ENCODE measurements at places on chromosomes 6 and 20.

DNA sequence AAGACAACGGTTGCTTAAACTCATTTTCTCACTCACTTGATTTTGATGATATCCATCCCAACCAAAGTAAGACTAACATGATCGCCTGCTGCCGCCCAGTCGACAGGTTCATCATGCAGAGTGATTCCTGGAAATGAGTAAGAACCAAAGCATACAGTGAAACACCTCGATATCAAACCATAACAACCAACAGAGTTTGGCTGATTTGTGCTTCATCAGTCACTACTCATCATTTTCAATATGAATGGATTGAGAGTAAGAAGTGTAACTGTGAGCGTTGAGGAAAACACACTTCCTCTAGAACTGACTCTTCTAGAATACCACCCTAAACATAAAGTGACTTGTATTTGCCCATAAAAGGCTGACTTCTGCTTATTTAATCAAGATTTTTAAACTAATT is 29.2 kb upstream of the ALDH8A1 start:
- no peak for DNase-seq

DNA sequence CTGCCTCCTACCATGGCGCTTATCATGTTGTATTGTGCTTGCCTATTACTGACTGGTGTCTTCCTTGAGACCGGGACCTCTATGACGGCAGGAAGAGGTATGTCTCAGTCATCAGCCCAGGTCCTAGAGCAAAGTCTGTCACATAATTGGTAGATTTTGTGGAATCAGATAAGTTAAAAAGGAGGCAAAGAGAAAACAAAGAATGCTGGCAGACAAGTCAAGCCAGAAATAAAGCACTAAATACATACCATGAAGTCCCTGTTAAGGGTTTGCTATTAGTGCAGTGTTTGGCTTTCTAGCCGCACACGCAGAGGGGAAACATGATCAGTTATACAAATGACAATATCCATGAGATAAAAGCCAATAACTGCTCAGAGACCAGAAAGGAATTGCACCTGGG is 6.0 kb downstream of the TOMM34 start:
- DNase-seq, result no peak

- no peak for DNase-seq
These were observed 5.1 kb downstream of the SNTA1 start for GRCh38 chr20:33438481-33438880.

DNA sequence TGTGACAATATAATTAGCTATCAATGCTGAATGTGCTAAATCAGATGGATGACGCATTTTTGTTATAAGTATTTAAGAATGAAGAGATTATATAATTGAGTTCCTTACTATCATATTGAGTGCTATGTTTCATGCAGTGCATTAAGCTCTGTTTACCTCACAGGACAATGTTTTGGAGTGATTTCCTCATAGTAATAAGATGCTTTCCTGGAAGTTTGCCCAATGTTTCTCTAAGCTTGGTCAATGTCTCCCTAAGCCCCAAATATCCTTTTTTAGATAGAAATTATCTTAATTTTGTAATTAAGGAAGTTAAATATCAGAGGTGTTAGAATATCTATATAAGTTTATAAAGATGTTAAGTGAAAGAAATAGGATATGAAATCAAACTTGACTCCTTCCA is 489.6 kb downstream of the MMUT start:
- DNase-seq, result no peak

DNA sequence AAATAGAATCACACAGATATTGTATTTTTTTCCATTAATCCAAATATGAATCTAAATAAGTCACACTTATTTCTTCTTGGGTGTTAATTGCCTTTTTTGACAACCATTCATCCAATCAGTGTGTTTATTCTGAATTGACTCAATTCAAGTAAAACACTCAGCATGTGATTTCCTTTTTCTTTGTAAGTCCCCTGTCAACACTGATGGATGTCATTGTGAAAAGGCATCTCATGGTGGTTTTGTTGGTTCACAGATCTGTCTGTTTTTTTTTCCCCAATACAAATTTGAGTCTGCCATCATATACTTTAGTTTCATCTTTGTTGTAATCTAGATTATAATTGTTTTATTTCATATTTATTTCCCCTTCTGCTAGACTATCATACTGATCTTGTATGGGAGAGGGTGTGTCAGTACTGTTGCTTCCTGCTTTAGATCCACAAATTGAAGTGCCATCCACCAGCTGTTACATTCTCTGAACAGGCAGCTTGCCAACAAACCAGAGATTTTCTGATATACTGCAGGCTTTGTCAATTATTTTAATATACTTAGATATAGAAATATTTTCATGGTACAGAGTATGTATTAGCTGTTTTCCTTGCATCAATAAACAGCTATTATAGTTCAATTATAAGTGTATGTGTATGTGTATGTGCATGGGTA is 64.2 kb upstream of the FLRT3 start:
- DNase-seq, result no peak

DNA sequence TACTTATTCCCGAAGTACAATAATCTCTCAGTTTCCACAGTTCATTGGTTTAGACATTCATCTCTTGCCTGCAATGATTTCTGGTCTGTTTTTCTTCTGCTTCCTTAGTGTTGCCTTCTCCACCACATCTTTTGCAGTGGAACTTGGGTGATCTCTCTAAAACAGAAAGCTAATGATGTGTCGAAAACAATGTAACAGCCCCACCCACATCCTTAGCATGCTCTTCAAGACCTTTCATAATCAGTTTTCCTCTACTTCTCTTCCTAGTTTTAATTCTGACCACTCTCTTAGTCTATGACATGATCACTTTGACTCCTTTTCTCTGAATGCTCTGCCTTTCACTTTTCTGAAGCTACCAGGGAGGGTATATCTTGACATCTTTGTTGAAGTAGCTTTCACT is 1007.9 kb upstream of the CITED2 start:
- no peak for DNase-seq

DNA sequence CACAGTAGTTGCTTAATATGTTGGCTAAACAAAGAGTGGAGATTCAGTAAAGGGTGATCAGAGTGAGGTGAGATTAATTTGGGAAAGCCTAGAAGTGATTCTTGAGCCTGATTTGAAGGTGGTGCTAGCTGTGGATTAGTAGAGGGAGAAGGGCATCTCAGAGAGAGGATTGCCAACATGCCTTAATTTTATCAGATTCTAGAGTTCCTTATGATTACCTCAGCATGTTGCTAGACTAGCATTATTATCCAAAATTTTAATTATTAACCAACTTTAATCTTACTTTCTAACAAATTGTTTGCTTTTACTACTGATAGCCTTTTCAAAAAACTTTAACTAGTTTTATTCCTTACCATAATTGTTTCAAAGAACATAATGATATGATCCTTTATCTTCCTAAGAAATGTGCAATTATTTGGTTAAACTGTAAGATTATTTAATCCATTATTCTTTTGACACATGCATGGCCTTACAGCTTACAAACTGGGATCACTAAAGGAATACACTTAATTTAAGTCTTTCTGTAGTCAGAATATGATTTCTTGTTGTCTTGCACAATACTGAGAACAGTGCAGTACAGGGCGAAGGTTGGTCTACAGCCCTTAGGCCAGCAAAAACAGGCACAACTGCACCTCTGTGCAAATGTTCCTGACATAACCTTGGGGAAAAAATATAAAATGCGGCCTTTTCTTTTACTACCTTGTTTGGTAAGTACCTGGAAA is 88.9 kb downstream of the SLC16A10 start:
- no peak for DNase-seq

GRCh38 chr20:35065181-35065580 is 27.4 kb downstream of the TRPC4AP start:
- DNase-seq, result no peak

DNA sequence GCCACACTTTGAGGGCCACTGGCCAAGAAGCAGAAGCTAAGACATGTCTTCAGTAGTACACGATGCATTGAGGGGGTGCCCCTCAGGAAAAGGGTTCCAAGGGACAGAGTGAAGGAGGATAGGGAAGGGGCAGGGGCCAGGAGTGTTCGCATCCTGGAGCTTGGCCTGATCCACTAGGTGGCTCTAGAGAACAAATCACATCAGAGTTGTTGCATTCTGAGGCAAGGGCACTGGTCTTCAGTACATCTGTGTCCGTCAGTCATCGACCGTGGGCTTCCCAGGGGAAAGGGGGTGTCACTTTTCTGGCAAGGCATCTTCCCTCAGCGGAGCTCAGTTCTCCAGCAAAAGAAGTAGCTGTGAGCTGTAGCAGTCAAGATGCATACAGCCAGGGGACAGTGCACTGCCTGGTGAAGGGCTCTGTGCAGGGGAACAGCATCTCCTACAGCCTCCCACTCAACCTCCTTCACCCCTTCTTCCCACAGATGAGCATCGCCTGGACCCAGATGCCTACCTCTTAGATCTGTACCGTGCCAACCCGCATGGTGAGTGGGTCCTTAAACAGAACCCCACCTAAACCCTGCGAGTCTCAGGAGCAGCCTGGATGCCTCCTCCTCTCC is 47.8 kb downstream of the ARHGAP40 start:
- peak; percentile 41 for DNase-seq

DNA sequence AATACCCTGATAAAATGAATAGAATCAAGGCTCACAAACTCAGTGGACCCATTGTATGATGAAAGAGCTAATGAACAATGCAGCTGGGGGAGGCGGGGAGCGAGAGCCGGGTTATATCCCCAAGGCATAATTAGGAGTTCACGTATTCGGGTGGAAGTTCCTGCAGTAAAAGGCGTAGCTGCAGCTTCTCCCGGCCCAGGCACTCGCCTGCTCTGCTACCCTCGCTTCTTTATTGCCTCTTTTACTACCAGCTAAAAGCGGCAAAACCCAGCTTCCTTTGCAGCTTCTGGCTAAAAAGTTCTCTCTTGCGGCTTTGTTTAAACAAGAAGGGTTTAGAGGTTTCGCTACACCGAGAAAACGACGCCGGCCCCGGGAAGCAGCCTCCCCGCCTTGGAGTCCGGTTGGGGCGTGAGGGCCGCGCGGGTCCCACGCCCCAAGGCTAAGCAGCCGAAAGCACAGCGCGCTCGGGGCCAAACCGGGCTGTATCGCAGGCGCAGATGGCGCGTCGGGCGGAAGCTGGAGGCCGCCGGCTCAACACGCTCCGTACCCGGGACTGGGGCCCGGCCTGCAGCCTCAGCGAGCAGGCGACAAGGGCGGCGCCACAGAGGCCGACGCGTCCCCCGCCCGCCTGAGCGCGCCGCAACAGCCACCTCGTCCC is 1.6 kb downstream of the ZBTB2 start:
- peak; percentile 62 for DNase-seq

DNA sequence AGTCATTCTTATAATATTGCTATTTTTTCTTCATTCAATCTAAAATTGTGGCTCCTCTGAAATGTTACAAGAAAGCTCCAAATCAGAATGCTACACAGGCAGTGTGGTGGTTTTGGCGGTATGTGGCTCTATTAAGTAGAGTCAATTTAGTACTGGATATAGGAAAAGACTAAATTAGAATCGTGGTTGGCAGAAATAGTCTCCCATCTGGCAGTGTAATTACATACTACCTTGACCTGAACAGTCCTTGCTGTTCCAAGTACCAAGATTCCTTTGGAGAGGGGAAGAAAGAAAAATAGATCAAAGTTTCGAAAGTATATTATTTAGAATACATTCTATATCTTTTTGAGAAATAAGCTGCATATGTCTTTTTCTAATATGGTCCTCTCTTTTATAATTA is 78.2 kb downstream of the C6orf118 start:
- no peak for DNase-seq

- DNase-seq, result no peak
These were observed 9.5 kb downstream of the SIRPG start for GRCh38 chr20:1648101-1648500.

DNA sequence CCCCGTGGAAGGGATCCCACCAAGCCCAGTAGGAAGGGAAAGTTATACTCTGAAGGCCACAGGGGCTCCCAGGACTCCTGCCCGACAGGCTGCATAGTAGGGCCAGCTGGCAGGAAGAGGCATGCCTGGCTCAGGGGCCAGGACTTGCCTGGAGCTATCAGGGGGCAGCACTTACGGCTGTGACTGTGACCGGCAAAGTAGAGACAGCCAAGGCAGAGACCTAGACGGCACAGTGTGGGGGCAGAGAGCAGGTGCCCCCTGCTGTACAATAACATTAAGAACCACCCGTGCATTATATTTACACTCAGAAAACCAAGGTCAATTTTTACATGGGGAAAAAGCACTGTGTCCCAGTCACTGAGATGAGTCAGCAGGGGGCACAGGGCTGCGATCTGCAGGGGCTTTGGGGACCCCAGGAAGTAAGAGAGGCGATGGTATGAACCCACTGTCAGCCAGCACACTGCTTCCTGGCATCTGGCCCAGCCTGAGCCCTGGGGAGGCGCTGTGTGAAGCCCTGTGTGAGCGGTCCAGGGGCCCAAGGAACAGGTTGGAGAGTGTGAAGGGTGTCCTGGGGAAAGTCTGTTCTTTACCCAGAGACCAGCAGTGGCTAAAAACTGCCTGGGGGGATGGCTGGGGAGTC is 9.9 kb downstream of the CCDC167 start:
- peak; percentile 38 for DNase-seq

DNA sequence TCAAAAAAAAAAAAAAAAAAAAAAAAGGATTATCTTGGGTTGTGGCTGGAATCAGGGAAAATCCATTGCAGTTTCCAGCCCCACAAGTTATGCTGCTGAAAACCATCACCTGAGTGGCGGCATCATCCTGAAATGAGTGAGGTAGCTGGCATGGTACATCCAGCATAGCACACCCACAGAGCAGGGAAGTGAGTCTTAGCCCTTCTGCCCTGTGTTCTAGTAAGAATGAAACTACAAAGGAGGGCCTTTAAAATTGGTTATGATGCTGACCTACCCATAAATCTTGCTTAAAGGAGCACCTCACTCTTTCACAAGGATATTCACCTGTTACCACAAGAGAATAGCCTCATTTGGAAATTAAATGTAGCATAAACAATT is 119.2 kb downstream of the NFATC2 start:
- DNase-seq, result no peak

DNA sequence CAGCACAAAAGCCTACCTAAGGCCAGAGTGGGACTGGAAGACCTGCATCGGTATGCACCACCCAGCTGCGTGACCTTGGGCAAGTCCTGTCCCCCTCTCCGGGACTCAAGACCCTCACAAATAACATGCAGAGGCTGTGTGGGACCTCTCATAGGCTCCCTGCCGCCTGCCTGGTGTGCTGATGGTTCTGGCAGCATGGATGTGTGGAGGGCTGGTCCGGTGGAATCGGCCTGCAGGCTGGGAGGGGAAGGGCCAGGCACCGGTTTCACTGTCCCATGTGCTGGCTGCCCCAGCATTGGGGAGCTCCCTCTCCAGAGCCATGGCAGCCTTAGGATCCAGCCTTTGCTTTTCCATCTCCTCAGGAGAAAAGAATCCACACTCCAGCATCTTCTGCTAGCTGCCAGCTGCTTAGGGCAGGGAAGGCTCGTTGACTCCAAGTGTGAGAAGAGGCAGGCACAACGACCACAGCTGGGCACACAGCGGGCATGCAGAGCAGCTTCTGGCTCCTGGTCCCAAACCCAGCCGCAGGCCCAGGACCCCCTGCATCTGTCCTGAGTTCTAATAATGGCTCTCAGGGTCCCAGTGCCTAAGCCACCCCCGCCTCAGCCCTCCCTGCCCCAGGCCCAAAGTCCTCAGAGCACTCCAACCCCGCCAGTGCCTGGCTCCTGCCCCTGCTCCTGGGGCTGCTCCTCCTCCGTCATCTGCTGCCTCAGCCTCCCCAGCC is 32.5 kb downstream of the TFEB start:
- no peak for DNase-seq

All from hematopoietic multipotent progenitor cell treated with erythropoietin and hydrocortisone succinate and interleukin-3 and kit ligand, for 8 days (in vitro differentiated cells).